ENCODE measurements at places on chromosomes 5 and 9.

- no peak for DNase-seq
Measured at GRCh38 chr9:134605351-134605965, 36.1 kb upstream of the COL5A1 start.

GRCh38 chr5:14588758-14589543 lies 7.4 kb downstream of the OTULINL start:
- no peak for DNase-seq

GRCh38 chr9:122844137-122844536 lies 15.7 kb upstream of the PDCL start:
- no peak for DNase-seq

GRCh38 chr9:134259708-134260107 lies 66.5 kb upstream of the RXRA start:
- DNase-seq, result no peak

GRCh38 chr9:98929895-98930341 lies 13.8 kb upstream of the COL15A1 start:
- DNase-seq, result no peak

GRCh38 chr9:16243798-16244197 lies 626.7 kb downstream of the BNC2 start:
- DNase-seq, result no peak

GRCh38 chr5:164002628-164003027 lies 497.2 kb downstream of the MAT2B start:
- DNase-seq, result peak; percentile 0

DNA sequence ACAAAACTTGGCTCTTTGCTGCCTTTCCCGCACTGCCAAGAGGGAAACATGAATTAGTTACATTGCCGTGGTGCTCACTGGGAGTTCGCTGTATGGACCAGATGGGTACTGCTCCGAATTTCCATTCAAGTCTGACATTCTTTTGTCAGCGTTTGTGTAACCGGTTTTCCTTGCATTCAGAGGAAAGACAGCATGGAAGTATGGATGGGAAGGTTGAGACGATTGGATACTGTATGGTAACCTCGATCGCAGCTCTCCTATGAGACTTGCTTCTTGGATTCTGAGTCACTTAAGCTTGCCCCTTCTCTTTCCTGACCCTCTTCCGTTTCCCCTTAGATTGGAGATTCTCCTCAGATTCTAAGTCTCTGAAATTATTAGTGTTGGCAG lies 625 bp upstream of the UBLCP1 start:
- no peak for DNase-seq

DNA sequence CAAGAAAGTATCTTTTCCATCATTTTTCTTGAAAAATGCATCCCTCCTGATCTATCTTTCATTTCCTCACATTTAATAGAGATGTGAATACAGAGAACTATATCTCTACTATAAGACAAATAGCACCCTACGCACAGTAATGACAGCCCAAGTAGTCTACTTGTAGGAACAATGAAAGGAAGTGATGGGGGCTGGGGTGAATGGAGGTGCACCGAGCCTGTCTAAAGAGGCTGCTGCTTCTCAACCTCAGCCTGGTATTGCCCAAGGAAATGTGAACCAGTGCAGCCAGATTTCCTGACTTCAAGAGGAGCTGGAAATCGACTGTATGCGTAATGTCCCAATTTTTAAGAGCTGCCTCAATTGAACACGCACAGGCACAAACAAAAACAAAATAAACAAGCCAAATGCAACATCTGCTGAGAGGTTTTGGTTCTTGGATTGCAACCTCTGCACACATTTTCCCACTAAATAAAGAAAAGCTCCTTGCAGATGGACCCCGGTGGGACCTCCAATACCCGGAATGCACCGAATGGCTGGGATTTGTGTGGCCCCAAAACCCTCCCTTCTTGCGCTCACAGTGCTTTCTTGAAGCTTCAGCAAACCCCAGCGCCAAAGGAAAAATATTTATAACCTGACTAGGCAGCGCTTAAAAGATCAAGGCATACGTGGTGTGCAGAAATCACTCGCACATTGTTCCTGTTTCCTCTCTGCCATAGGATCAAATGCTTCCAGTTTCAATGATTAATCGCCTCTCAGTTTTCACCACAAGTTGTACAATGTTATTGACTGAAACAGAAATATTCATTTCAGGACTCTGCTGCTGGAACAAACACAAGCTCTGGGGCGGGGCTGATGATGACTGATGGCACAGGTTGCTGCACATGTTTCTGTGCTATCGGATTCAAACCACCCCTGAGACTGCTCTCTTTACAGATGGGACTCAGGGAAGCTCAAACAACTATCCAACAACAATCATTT lies 68.3 kb downstream of the KCNIP1 start:
- no peak for DNase-seq

DNA sequence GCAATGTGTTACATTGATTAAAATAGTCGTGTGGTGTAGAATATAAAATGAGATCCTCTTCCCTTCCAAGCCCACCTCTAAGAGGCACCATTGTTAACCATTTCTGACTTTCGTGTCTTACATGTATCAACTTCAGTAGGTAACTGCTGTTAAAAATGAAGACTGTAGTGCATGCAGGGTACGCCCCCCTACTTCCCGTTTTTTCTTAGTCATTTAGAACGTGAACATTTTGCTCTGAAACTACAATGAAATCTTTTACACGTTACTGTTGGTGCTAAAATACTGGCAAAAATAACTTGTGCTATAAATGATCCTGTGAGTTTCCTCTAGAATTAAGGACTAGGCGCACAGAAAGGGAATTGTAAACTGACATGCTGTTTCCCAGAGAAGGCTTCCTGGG lies 41.5 kb downstream of the WNK2 start:
- no peak for DNase-seq

- no peak for DNase-seq
Measured at GRCh38 chr9:27485158-27485557, 38.9 kb upstream of the IFNK start.
